ENCODE measurements at places on chromosomes 7 and 10. TPM values are rescaled to one million over a fixed set of nuclear protein-coding genes. Genes with fewer than 3 reads are reported as not detected.
A peak's percentile ranks its signal among the peaks of the same experiment; 100 is the strongest.

METTL27 gene
- polyA plus RNA-seq = 1.0 TPM

RHBDD2 gene
- polyA plus RNA-seq = 54.1 TPM

LRGUK gene
- polyA plus RNA-seq = 0.06 TPM

PNLIPRP2 gene
- 0.06 TPM for polyA plus RNA-seq

MINDY4 gene
- polyA plus RNA-seq = 5.6 TPM

DNA sequence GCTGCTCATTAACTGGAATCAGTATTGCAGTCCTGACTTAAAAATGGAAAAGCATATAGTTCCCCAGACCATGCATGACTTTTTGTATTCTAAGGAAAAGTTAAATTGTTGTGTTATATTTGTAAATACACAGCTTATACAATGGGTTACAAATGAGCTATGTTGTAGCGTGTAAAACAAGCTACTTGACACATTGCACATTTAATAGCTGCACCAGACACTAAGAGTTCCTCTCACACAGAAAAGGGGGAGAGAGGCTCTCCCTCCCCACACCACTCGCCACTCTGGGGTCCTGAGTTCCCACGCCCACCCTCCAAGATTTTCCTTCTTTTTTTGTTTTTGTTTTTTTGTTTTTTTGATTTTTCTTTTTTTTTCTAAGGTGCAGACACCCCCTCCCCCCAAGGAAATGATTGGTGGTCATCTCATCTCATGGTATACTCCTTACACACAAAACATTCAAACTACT lies 6.3 kb downstream of the KLF6 start:
- no peak for DNase-seq

DNA sequence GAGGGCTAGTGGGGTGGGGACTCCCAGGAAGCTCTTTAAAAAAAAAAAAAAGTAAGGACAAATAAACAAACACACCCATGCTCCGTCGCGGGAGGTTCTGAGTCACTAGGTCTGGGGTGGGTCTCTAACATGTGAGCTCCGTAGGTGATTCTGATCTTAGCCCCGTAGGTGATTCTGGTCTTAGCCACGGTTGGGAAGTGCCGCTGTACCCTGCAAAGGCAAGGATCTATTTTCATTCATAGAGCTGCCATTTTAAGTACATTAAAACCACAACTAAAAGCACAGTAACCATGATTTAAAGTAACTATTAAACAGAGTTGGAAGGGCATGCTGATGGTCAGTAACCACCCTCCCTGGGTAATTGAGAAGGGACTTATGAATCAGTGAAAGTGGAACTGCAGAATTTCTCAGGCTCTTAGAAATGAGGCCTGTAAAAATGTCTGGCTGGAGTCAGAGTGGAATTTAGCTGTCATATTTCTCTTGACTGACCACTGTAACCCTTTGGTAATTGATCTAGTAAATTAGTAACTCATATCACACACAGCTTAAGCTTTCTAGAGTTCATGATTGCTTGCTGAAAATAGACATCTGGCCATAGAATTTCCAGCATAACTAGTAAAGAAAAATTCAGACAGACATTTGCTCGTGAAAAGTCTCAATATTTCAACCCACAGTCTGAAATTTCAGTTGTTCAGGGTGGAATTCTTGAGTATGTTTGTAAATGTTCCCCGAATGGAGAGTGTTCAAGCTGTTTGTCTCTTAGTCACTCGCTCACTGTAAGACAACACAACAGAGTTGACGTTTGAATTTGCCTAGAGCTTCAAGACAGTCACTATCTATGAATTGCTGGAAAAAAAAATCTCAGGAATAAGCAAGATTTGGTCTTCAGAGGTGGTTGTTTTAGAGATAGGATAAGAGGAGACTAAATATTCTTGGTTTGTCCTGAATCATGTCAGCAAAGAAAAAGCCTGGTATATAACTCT lies 34.2 kb upstream of the TCF7L2 start:
- no peak for DNase-seq

GRCh38 chr7:74479961-74480829 lies 26.5 kb downstream of the GTF2IRD1 start:
- DNase-seq = no peak

- no peak for DNase-seq
Observed at GRCh38 chr7:116828281-116828680, 34.1 kb upstream of the CAPZA2 start.

DNA sequence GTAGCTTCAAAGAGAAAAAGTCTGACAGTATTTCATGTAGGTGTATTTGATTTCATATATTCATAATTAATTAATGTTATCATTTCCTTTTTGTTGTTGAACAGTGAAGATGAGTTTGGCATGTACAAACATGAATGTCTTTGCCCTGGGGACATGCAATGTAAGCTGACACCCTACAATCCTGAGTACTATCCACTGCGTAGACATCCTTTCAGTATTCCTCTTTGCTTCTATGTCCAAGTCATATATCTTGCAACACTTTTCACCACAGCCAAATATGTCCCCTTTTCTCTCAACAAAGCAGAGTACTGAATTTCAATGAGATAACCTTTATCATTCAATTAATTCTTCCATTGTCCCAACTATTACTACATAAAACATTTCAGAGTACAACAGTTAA lies 93.6 kb downstream of the GPR37 start:
- no peak for DNase-seq

- no peak for DNase-seq
Observed at GRCh38 chr7:110157631-110158362, 933.1 kb upstream of the LRRN3 start.

DNA sequence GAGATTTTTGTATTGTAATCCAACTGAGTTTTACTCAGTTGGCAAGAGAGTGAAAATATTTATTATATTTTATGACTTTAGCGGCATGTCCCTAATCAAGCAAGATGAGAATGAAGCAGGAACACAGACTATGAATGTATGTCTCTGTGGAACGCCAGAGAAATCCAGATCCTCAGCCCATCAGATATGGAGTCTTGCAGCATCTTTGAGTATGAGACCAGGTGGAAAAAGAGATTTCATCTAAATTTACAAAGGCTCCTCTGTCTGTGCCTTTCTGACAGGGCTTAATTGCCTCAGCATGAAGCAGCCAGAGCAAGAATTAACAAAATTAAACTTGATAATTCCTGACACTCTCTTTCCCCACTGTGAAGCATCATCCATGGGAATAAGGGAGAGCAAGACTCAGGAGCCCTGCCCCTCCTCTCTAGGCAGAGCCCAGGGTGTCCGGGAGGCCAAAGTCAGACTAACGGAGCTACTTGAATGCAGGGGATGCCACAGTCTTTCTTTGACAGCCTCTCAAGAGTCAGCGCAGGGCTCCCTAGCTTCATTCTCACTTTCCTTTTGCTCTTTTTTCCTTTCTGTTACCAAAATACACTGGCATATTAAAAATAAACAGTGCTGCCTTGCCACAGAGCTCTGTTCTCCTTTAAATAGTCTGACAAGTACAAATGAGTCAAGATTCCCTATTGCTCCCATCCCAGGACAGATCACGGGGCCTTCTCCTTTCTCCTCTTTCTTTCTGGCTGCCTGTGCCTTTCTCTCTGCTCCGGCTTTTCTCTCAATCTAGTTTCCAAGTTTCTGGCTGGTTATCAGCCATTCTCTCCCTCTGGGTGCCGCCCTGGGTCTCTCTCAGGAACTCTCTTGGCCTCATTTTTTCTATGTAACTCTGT lies 132.2 kb upstream of the INHBA start:
- DNase-seq = peak; percentile 10

All from urinary bladder (tissue), 4 donors.